ENCODE measurements at places on chromosomes 5 and 9. TPM values are rescaled to one million over a fixed set of nuclear protein-coding genes. Genes with fewer than 3 reads are reported as not detected.

Gene UGT3A1
- total RNA-seq, result not detected

Gene FRRS1L
- 1.1 TPM for total RNA-seq

Gene ZBED3
- 4.4 TPM for total RNA-seq

Gene OR13C3
- not detected for total RNA-seq

Gene STKLD1
- 0.42 TPM for total RNA-seq

Gene GABRP
- not detected for total RNA-seq

Gene ZBTB43
- total RNA-seq, result 17.0 TPM

Gene SYK
- 18.1 TPM for total RNA-seq

Gene SLC6A3
- not detected for total RNA-seq

Gene CATSPER3
- not detected for total RNA-seq

Gene ZNF879
- total RNA-seq, result 6.3 TPM

Gene ANKRD55
- not detected for total RNA-seq

Gene TUT7
- 31.5 TPM for total RNA-seq

Gene MYMK
- total RNA-seq, result not detected

Gene KLHL9
- 23.4 TPM for total RNA-seq

Gene GFPT2
- total RNA-seq, result 136 TPM

Gene RLN2
- total RNA-seq, result not detected

Gene SPINK1
- 3.4 TPM for total RNA-seq

Gene OLFM1
- 24.5 TPM for total RNA-seq

Gene GLDC
- total RNA-seq, result 3.0 TPM

Gene ADAMTS12
- total RNA-seq, result 7.3 TPM

Gene PROB1
- total RNA-seq, result 4.9 TPM

Gene PCDHA3
- total RNA-seq, result 0.68 TPM

Gene GPR151
- not detected for total RNA-seq

Gene TAF1L
- not detected for total RNA-seq

Gene KIAA1958
- total RNA-seq, result 5.8 TPM

Gene PDE6A
- not detected for total RNA-seq

Gene KLF4
- total RNA-seq, result 213 TPM

Gene UBE2QL1
- 3.5 TPM for total RNA-seq

Gene VAV2
- total RNA-seq, result 11.5 TPM

Gene GGTA1
- total RNA-seq, result 102 TPM

Gene CAMK2A
- not detected for total RNA-seq

Gene SLC1A3
- 67.4 TPM for total RNA-seq

Gene OBP2A
- total RNA-seq, result not detected

Gene GRXCR2
- total RNA-seq, result not detected

Gene TDRD7
- total RNA-seq, result 16.2 TPM

Gene RUSC2
- 89.8 TPM for total RNA-seq

Gene ANKHD1
- 173 TPM for total RNA-seq

Gene BAAT
- 0.92 TPM for total RNA-seq

Gene PDLIM4
- total RNA-seq, result 81.0 TPM

Gene IL7R
- total RNA-seq, result 20.5 TPM

Gene C9orf152
- total RNA-seq, result 0.56 TPM

Gene AGTPBP1
- total RNA-seq, result 38.3 TPM

Gene PCDHB2
- 2.3 TPM for total RNA-seq

Gene NUTM2G
- total RNA-seq, result not detected

Gene MEGF10
- total RNA-seq, result under 0.01 TPM

Data from thoracic aorta (tissue), 2 donors.